ENCODE measurements at places on chromosomes 5 and 9.

GRCh38 chr9:112586599-112587155 lies 100.0 kb downstream of the KIAA1958 start:
- DNase-seq, result no peak

DNA sequence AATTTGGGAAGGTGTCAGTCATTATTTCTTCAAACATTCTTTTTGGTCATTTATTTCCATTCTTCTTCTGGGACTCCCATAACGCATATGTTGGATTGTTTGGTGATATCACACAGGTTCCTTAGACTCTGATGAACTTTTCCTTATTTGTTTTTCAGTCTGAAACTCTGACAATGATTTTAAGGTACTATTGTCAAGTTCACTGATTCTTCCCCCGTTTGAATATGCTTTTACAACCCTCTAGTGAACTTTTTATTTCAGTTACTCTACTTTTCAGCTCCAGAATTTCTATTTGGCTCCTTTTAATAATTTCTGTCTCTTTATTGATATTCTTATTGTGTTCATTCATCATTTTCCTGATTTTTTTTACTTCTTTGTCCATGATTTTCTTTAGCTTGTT lies 92.5 kb upstream of the RORB start:
- no peak for DNase-seq

GRCh38 chr9:131082774-131083512 lies 13.4 kb upstream of the AIF1L start:
- DNase-seq, result no peak

- DNase-seq, result peak; percentile 17
These were observed 72.0 kb upstream of the CKMT2 start for GRCh38 chr5:81161012-81161601.

GRCh38 chr5:137372773-137373160 lies 126.4 kb downstream of the SPOCK1 start:
- DNase-seq, result no peak

DNA sequence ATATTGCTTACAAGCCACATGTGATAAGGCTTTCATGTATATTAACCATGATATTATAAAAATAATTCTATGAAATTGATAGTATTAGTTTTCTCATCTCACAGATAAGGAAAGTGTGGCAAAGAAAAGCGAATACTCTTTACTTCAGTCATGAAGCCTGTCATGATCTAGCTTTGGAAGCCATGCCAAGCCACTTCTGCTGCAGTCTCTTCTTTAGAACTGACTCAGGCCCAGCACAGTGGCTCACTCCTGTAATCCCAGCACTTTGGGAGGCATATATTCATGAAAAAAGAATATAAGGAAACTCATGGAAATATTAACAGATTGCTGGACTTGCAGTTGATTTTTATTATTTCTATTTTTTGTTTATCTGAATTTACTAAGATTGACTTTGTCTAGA lies 42.9 kb upstream of the PJA2 start:
- DNase-seq, result no peak

DNA sequence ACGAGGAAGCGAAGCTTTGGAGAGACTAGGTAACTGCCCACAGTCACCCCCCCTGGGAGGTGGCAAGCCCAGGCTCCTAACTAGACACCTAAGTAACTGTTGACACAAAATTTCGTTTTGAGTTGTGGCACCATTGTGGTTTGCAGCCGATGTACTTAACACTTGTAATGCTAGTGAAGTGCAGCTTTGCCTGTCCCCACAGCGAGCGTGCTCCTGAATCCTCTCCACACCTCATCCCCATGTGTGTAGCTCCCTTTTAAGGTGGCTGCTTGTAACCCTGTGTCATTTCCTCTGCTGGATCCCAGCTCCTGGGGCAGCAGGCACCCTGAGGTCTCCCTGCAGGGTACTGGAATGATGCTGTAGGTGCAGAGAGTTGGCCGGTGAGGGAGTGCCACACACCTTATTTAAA lies 114.9 kb downstream of the TRIO start:
- no peak for DNase-seq

- no peak for DNase-seq
These were observed 347.9 kb upstream of the SEMA6A start for GRCh38 chr5:116922532-116922931.

- DNase-seq, result no peak
These were observed 190.6 kb downstream of the ISL1 start for GRCh38 chr5:51573835-51574234.

DNA sequence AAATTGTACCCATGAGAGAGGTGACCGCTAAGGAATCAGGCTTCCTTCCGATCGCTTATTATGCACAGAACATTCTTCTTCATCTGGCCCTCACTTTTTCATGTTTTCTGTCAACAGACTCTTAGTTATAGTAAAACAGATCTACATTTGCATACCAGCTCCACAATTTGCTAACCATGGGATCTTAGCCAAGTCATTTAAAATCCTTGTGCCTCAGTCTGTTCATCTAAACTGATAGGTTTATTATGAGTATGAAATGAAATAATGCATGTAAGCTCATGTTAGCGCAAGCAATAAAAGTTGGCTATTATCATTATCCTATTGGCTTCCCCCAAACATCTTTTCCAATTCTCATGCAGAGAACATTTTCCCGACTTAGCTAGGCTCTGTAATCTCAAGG lies 42.3 kb downstream of the FGF1 start:
- no peak for DNase-seq

DNA sequence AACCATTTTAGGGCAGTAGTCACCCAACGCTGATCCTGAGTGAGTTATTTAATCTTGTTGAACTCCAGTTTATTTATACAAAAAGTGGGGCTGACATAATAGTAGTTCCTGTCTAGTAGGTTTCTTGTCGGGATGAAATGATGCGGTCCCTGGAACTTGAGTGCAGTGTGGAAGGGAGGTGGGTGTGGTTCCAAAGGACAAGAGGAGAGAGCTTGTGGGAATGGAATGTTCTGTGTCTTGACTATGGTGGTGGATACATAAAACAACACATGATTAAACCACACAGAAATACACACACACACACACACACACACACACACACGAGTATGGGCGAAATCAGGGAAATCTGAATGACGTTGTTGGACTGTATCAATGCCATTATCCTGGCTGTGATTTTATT lies 66.1 kb upstream of the BARHL1 start:
- DNase-seq, result no peak

DNA sequence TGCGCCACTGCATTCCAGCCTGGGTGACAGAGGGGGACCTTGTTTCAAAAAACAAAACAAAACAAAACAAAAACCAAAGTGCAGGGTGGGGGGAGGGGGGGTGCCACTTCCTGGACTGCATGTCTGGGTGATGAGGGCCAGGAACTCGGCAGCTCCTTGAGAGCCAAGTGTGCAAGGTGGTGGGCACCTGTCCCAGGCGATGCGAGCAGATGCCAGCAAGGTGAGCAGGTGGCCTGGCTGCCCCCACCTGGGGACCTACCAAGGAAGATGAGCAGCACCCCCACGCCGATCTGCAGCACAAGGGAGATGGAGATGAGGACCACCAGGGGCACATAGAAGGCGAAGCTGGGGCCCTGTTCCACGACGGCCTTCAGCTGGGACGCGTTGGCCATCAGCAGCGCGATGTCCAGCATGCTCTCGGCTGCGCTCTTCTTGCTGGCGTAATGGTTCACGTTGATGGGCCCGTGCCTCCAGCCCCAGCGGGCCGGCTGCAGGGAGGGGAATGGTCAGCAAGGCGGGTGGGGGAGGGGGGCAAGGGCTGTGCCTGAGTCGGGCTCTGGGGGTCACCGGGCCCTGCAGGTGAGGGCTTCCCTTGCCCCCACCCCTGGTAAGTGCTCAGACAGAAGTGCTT lies 7.8 kb downstream of the NINJ1 start:
- DNase-seq, result no peak

DNA sequence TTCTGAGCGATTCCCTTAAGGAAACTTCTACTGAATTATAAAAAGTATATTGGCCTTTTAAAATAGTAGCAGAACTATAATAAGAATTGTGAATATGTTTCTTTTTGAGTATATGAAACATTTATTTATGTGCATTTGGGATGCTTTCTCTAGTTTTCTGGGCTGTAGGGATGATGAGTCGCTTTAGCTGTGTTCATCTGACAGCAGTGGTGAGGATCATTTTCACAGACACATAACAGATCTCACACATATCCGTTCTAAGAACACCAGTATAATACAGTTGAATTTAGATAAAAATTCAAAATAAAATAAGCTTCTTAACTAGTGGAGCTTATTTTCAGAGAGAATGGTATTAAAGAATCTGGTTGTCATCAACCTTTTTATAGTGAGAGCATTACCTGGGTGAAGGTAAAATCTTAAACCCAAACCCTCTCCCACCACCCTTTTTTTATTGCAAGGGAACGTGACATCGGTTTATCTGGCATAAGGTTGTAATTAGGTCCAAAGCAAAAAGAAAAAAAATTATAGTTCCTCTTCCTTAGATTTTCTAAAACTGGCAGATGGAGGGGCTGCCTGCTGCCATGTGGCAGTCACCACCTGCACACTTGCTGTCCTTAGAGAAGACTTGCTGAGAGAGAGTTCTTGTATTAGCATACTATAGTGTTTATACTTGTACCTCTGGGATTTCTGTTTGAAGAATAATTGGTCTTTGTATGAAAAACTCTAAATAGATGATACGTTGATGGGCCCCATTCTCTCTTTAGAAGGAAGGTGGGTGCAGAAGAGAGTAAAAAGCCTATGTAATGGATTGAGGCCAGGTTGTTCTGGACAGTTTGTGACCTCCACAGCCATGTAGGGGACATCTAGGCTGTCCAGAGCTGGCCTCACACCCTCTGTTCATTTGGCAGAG lies 86.8 kb downstream of the CAMK4 start:
- DNase-seq, result no peak

DNA sequence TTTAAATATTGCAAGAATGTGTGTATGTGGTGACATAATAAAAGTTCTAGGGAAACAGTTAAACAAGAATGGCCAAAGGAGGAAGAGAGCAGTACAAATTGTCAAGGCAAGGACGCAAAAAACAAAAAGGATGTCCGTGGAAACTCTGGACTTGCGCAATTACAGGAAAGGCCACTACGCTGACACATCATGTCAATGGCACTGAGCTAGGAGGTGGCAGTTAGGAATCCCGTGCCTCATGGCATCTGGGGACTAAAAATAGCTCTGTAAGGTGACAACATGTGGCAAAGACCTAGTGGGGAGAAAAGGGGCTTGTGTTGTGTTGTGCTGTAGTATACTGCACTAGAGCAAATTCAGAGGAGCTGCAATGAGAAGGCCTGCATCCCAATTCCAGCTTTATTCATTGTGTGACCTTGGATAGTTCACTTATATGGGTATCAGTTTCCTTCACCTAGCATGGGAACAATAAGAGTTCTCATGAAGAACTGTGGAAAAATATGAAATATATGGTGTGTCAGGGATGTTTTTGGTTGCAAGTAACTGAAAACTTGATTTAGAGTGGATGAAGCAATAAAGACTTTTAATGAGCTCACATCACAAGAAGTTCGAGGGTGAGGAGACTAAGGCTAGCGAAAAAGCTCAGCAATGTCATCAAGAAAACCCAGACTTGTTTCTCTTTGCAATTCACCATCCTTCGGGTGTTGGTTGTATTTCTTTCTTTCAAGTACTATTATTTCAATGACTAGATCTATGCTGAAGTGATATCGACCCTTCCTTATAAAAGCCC lies 124.1 kb upstream of the STC2 start:
- no peak for DNase-seq

GRCh38 chr9:23309800-23310199 lies 516.2 kb downstream of the ELAVL2 start:
- no peak for DNase-seq

DNA sequence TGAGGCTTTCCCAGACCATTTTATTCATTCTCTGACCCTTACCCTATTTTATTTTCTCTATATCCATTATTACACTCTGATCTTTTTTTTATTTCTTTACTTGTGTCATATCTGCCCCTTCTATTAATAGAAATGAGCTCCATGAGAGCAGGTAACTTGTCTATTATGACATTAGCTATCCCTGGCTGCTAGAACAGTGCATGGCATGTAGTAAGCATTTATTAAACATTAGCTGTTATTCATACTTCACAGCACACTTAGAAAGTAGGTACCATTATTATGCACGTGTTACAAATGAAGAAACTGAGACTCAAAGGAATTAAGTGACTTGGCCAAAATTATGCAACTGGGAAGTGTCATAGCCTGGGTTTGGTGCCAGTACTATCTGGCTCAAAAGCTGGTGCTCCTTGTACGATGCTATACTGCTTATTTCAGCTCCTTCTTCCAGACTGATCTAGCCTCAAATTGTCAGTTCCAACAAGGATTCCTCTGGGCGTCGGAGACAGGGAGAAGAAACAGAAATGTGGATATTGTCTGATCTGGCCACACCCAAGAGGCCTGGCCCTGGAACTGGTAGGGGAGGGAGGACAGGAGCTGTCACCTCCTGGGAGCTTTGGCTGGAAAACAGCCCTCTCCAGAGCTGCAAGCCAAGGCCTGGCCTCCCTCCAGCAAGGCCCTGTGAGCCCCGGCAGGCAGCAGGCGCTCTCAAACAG lies 10.8 kb upstream of the NIPAL4 start:
- no peak for DNase-seq

- DNase-seq, result no peak
These were observed 119.5 kb upstream of the ACOT12 start for GRCh38 chr5:81513473-81513872.

All from GM18507 (cell line).